ENCODE measurements at places on chromosomes 5 and 9. TPM values are rescaled to one million over a fixed set of nuclear protein-coding genes. Genes with fewer than 3 reads are reported as not detected.

Gene STC2
- 10.7 TPM for total RNA-seq

DNA sequence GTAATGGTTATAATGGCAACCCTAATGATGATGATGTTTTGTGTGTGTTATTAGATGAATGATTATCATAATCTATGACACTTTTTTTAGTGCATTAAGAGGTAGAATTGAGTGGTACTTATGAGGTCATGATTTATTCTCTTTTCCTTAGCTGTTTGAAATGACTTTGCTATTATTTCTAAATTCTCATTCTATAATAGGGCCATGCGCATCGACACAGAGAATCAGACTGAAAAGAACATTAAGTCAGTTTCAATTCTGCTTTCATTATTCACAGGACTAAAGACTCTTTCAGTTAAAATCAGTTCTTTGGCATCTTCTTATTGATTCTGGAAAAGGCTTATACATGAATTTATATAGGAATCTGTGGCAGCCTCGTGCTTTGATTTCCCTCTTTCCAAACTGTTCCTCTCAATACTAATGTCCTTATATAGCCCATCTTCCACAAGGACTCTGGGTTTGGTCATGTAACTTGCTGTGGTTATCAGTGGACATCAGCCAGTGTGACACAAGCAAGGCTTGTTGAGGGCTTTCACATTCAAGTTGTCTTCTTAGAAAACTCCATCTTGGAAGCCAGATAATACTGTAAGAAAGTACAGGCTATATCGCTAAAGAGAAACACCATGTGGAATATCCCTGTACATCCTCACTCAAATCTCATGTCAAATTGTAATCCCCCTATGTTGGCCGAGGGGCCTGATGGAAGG, 140.3 kb upstream of the CHD1 start:
- H3K36me3 ChIP-seq = no peaks in the 10 kb centered on the region
- no peak overlapping the region for H3K4me3 ChIP-seq
- H3K4me1 ChIP-seq = no peaks in the 10 kb centered on the region
- no peaks in the 10 kb centered on the region for H3K27me3 ChIP-seq
- DNase-seq = no peak
- H3K27ac ChIP-seq = no peak overlapping the region

Gene SLC34A1
- total RNA-seq = not detected

- DNase-seq = no peak
- H3K27ac ChIP-seq = no peak overlapping the region
- no peak overlapping the region for H3K4me3 ChIP-seq
These were observed 71.9 kb downstream of the ARRDC3 start for GRCh38 chr5:91311168-91311696.

- H3K4me1 ChIP-seq = peaks cover 45% of the 10 kb centered on the region
- no peaks in the 10 kb centered on the region for H3K27me3 ChIP-seq
- DNase-seq = no peak
- peak overlapping the region; percentile 68 for H3K4me3 ChIP-seq
These were observed 14.9 kb upstream of the CERCAM start for GRCh38 chr9:128405780-128406171.

Gene SLC45A2
- total RNA-seq = not detected

- no peaks in the 10 kb centered on the region for H3K36me3 ChIP-seq
- H3K4me1 ChIP-seq = no peaks in the 10 kb centered on the region
- no peak overlapping the region for H3K27ac ChIP-seq
- DNase-seq = no peak
- H3K27me3 ChIP-seq = no peaks in the 10 kb centered on the region
- H3K4me3 ChIP-seq = no peak overlapping the region
These were observed 18.9 kb upstream of the GLIS3 start for GRCh38 chr9:4318741-4319140.

DNA sequence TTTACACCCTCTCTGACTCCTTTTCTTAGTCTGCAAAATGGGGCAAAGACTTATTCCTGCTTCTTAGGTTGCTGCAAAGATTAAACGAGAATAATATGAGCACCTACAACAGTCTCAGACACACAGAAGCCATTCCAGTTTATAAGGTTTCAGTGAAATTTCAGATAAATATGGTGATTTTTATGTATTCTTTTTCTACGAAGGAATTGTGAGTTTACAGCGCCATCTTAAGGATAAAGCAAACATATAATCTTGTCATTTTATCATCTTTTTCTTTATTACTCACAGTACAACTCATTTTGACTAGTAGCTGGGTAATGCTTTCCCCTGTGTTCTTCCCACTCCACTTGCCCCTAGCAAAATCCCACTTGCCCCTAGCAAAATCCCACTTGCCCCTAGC, 29.2 kb upstream of the SMC5 start:
- no peaks in the 10 kb centered on the region for H3K27me3 ChIP-seq
- no peak overlapping the region for H3K4me3 ChIP-seq
- H3K36me3 ChIP-seq = no peaks in the 10 kb centered on the region
- H3K27ac ChIP-seq = no peak overlapping the region
- peaks cover 13% of the 10 kb centered on the region for H3K4me1 ChIP-seq
